ENCODE measurements at places on chromosomes 16 and 17.

DNA sequence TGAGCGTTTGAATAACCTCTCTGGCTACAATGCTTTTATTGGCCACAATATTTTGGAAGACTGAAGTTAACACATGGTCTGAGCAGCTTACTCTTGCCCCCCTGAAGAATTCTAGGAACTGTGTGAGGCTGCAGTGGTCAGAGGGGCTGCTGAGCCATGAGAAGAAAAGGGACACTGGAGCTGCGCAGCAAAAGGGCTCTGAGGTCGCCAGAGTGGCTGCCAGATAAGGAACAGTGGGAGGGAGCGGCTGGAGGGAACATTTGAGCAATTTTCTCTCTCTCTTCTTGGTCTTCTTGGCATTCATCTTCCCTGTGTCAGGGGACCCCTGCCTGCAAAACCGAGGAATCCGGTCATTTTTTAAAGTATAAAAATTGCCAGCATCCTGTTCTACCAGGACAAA is 66.1 kb downstream of the CPPED1 start:
- DNase-seq, result no peak

DNA sequence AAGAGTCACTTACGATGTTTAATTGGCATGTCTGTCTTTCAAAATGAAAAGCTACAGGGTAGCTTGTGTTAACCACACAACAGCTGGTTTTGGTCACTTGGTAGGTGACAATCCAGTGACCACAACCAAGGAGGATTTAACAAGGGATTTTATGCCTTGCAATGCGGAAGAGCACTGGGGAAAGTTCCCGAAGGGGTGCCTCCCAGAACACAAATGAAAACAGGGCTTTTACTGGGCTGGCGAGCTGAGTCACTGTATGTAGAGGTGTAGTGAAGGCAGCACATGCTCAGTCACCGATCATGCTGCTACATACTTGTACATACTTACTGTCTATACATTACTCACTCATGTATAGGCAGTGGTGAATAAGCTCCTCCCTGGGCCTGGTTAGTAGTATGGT is 483.5 kb downstream of the CDH13 start:
- DNase-seq, result no peak

DNA sequence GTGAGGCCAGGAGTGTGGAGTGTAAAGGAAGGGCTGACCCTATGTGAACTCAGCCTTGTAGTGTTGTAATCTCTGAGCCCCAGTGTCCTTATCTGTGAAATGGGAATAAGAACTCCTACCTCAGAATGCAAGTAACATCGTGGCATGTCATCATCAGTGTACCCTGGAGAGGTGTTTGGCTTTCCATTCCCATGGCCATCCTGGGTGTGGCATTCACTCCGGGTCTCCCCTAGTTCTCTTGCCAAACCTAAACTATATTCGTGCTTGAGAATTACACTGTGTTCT is 1.9 kb downstream of the NXPH3 start:
- DNase-seq, result no peak

DNA sequence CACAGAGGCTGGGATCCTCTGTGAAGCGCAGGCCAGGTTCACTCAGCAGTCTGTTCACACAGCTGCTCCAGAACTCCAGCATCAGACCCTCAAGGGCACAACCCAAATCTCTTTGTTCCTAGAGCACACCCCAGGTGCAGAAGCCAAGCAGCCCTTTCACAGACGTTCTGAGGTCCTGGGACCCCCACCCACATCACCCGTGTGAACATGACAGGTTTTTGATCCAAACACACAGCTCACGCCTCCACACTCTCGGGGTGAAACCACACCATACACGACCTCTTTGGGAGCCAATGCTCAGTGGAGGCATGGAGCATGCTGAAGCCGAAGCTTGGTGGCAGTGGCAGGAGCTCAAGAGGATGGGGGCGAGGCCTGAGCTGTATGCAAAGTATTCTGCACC is 97.4 kb downstream of the ZNF778 start:
- DNase-seq, result no peak

DNA sequence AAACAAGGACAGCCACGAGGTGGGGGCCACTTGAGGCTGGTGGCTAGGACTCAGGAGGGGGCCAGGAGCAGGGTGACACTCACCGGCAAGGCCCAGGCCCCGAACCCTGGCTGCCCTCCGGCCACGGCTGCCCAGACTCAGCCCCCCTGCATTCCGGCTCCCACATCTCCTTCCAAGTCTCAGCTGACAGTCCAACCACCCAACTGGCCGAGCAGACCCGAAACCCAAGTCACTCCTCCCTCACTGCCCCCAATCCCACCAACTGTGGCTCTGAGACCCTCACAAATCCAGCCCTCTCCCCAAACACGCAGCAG is 9.4 kb downstream of the HAGH start:
- DNase-seq, result no peak

DNA sequence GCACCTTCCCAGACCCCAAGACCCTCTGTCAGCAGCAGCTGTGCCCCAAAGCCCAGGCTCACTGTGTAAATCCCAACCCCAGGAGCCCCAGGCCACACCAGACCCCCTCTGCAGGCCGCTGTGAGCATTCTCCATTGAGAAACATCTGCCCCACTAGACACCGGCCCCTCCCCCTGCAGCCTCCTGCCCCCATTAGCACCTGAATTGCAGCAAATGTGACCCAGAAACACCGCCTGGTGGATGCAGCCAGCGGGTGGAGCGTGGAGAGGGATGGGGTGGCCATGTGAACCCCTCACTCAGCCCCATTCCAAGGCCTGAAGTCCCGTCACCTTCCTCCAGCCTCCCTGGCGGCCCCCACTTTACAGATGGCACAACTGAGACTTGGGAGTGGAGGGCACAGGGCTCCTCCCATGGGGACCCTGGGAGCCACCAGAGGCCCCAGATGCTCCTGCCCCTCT is 2.2 kb downstream of the UBALD1 start:
- DNase-seq, result no peak

- no peak for DNase-seq
These were observed 176.0 kb downstream of the TMEM132E start for GRCh38 chr17:34755371-34755770.

GRCh38 chr17:56656701-56657327 is 63.3 kb downstream of the NOG start:
- DNase-seq, result no peak

GRCh38 chr17:43928609-43929008 is 13.7 kb downstream of the PPY start:
- no peak for DNase-seq

DNA sequence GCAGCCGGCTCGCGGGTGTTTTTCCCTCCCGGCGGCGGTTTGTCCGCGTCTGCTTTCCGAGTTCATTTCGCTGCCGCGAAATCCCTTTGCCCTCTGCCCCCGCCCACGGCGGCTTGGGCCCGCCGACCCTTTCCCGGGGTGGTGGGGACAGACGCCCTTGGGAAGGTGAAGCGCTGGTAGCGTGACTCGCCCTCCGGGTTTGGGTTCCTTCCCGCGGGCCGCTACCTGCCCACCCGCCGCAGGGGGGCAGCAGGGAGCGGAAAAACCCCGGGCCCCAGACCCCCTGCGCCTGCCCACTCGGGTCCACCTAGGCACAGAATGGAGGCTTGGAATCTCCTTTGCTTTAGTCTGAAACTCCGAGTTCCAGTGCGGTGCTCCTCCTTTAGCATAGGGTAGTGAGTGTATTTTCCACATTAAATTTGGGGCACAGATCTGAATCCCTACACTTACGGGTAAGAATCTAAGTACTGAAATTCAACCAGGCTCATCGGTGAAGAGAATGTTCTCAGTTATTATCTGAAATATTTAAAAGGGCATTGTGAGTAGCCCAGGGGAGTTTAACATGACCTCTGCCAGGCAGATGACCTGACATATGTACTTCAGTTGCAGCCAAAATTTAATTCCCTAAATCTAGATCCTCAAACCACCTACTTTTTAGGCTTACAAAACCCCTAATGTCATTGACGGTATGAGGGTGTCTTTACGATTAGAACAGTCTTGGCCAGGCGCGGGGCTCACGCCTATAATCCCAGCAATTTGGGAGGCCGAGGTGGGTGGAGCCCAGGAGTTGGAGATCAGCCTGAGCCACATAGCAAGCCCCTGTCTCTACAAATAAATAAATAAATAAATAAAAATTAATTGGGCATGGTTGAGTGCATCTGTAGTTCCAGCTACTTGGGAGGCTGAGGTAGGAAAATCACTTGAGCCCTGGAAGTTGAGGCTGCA is 1.0 kb downstream of the NME2 start:
- DNase-seq, result peak; percentile 58

DNA sequence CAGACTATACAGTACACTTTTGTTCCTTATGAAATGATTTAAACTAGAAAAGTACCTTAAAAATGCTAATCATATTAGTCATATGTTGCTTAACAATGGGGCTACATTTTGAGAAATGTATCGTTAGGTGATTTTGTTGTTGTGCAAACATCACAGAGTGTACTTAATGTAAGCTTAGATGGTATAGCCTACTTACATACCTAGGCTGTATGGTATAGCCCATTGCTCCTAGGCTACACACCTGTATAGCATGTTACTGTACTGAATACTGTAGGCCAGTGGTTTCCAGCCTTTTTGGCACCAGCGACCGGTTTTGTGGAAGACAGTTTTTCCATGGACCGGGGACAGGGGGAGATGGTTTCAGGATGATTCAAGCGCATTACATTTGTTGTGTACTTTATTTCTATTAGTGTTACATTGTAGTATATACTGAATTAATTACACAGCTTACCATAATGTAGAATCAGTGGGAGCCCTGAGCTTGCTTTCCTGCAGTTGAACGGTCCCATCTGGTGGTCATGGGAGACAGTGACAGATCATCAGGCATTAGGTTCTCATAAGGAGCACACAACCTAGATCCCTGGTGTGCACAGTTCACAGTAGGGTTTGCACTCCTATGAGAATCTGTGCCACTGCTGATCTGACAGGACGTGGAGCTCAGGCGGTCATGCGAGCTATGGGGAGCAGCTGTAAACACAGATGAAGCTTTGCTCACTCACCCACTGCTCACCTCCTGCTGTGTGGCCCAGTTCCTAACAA is 35.0 kb upstream of the MRC2 start:
- no peak for DNase-seq

GRCh38 chr16:86519649-86520316 is 9.5 kb downstream of the FOXF1 start:
- DNase-seq, result peak; percentile 51

- DNase-seq, result peak; percentile 8
These were observed 601 bp upstream of the RFWD3 start for GRCh38 chr16:74667255-74667700.

DNA sequence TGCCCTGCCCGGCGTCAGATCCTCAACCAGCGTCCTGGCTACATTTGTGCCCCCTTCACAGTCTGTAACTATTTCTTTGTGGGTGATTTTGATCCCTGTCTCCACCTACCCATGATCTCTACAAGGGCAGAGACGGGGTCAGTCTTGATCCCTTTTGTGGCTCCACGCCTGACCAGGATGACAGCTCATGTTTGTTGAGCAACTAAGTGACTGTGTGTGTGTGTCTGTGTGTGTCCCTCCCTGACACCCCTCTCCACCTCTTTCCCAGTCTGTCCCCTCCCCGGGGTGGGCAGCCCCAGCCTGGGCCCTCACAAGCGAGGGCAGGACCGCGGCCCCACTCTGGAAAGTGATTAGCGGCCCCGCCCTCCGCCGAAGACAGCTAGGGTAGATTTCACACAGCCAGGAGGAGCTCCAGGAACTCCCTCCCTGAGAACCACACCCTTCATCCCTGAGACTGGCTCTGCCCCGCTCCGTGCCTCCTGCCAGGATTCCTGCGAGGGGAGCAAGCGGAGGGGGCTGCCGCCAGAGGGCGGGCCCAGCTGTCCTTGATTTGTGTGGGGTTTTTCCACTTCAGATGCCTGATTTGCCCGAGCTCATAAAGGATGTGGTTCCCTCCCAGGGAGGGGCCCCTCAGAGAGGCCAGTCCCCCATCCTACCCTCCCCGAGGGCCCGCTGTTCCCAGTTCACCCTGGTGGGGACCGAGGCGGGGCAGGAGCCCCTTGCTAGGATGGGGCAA is 5.3 kb upstream of the HS3ST6 start:
- no peak for DNase-seq

GRCh38 chr17:19992803-19993713 is 15.4 kb upstream of the AKAP10 start:
- peak; percentile 29 for DNase-seq

DNA sequence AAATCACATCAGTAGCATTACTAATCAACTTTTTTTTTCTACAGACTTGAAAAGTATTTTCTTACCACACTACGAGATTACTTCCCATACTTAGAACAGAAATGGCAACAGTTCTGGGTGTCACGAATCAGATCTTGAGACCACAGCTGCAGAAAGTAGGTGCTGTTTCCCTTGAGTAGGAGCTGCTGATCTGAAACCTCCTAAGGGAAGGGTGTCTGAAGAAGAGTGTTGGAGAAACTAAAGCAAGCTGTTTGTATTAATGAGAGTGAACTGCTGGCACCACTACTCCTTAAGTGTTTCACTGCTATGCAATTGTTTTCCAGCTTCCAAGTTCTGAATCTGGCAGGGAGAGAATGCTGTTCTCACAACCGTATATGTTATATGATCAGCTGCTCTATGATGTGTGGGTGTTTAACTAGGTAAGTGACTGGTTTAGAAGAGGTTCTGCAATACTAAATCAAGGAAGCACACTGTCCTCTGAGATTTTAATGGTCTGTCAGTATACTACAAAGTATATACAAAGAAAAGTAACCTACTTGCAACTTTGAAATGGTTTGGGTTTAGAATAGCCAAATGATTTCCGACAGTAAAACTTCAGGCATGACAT is 3.3 kb downstream of the ZNF652 start:
- no peak for DNase-seq

DNA sequence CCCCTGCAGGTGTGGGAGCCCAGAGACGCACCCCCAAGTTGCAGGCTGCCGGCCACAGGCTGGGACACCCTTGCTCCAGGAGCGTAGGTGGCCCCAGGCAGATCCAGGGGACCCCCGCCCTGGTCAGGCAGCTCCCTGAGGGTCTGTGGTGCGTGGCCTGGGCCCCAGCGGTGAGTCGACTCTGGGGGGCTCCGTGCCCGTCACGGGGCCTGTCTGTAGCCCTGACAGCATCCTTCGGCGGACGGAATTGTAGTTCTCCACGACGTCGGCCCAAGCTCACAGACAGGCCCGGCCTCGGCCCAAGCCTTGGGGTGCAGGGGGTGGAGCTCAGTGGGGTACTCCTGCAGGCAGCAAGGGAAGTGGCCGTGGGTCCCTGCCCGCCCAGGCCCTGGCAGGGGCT is 82.9 kb downstream of the LMF1 start:
- no peak for DNase-seq

- peak; percentile 64 for DNase-seq
These were observed at the start of gene KIFC3 for GRCh38 chr16:57802341-57803133. KIFC3 (minus strand) TSS chr16:57802491; CDS start chr16:57798243, 4,248 bp downstream.

All from activated CD8-positive, alpha-beta memory T cell treated with anti-CD3 and anti-CD28 coated beads for 1 hour (primary cell).